Occipital lobe (tissue), 3 donors: ENCODE measurements at places on chromosomes 3 and 15.
A peak's percentile ranks its signal among the peaks of the same experiment; 100 is the strongest.

GRCh38 chr15:76253691-76254473 lies 57.4 kb downstream of the ETFA start:
- no peak for DNase-seq

DNA sequence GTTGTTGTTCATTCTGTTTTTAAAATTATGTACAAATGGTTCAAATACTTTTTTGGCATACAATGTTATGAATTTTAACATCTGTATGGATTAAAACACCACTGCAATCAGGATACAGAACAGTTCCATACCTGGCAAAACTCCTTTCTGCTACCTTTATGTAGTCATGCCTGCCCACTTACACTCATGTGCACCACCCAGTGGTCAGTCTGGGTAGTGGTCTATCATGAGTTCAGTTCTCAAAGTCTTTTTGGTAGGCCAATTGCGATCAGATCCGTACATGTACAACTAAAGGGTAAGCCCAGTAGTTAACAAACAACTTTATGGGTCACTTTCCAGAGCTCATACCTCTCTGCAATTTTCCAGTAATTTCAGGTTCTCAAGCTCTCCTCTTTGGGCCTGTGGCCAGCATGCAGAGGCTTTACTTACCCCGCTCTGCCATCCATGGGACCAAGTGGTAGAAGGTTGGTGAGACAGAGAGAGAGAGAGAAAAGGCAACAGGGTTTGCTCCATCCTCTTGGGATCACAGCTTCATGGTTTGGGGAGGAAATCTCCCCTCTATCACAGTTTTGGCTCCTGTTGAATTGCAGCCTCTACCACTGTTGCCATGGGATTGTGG lies 63.9 kb upstream of the FAM98B start:
- DNase-seq: no peak

GRCh38 chr15:72783004-72783639 lies 436 bp downstream of the ADPGK start:
- peak; percentile 54 for DNase-seq

DNA sequence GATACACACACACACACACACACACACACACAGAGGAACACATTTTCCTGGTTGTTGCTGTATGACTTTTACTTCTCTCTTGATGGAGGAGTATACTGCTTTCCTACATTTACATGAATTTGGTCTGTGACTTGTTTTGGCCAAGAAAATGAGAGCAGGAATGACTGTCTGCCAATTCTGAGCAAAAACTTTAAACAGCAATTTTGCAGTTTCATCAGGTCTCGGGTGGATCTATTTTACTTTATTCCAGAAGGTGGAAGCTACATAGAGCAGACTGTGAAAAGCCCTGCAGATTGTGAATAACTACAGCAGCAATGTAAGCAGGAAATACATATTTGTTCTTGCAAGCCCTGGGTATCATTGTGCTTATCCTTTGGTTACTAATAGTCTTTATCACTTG lies 1350.0 kb upstream of the EPHA6 start:
- DNase-seq: no peak

GRCh38 chr3:52552089-52552488 lies 15.7 kb downstream of the UQCC5 start:
- no peak for DNase-seq

- no peak for DNase-seq
Measured at GRCh38 chr3:1942781-1943180, 155.9 kb upstream of the CNTN4 start.

DNA sequence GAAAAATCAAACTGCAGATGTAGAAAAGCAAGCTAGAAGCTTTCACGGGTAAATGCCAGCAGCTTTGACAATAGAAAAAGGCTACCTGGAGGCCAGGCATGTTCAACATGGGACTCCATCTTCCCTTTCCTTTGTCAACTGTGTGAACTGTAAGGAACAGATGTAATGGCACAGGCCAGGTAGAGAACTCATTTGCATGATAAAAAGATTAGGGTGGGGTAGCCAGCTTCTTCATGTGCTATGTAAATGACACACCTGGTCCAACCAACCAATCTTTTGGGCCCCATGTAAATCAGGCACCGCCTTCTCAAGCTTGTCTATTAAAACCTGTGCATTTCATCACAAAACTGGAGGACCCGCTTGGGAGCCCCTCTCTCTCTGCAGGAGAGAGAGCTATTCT lies 686.5 kb upstream of the GOLIM4 start:
- no peak for DNase-seq

DNA sequence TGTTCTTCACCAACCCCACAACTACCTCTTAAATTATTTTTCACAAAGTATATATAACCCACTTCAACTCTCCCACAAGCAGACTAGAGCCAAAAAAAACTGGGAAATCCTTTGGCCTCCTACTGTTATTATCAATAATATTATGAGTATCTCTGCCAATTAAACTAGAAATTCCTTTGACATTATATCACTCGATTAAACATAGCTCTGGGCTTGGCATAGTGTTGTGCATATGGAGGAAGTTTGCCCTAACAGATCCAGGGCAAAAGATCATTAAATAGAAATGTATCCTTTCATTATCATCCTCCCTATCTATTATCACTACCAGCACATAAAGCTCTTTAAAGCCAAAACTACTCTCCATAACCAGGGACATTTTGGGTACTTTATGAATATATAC lies 74.9 kb downstream of the OSBPL10 start:
- DNase-seq: no peak

GRCh38 chr15:29018120-29018805 lies 132.5 kb downstream of the APBA2 start:
- no peak for DNase-seq

- no peak for DNase-seq
Measured at GRCh38 chr3:128174675-128175590, 21.7 kb downstream of the EEFSEC start.

- DNase-seq: no peak
Measured at GRCh38 chr15:70281811-70282307, 184.1 kb upstream of the TLE3 start.

DNA sequence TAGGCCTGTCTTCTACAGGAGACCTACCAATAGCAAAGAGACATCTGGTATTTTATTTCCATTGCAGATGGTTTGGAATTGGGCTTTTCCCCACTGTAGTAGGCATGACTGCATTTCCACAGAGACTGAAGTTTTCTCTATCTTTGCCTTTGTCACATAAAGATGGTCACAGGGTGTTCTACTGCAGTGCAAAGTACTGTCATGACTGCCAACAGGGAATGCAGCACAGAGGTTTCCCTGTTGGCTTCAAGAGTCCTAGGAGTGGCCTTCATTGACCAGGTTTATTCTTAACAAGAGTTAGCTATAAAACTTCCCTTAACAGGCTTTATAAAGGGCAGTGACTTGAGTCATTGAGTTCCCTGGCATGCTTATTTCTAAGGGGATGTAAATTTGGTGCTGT lies 36.8 kb upstream of the TM4SF4 start:
- DNase-seq: no peak

DNA sequence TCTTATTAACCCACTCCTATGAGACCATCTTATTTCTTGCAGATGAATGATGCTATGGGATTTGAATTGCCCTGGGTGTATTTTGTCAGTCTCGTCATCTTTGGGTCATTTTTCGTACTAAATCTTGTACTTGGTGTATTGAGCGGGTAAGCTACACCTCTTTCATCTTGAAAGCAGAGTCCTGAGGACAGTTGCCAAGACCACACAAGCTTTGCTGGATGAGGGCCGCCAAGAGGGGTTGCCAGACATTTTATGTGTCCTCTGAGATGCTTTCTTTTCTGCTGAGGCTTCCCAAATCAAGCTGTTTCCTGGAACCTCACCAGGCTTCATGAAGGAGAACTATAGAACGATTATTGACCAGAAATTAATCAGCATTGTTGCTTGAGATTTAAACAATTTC lies 173.2 kb downstream of the CHDH start:
- no peak for DNase-seq

DNA sequence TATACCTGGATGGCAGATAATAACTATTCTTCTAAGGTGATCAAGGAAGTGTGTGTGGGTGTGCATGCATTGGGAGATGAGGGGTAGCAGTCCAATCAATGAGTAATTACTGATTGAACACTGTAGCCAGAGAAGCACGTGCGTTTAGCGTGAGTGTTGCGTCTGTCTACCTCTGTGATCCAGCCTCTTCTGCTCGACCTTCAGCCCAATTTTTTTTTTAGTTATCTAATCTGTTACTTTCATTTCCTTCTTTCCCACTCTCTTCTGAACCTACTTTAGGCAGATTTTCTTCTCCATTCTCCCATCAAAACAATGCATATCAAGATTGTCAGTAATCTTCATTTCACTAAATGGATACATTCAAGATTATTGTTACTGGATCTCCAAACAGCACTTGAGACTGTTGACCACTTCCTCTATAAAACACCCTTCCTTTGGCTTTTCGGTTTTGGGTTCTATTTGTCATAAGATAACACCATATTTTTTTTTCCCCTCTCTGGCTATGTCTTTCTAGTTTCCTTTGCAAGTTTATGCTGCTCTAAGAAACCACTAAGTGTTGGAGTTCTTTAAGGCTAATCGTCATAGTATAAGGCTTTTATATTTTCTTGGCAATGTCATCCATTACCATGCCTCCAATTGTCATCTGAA lies 41.0 kb downstream of the MCTP2 start:
- DNase-seq: no peak

DNA sequence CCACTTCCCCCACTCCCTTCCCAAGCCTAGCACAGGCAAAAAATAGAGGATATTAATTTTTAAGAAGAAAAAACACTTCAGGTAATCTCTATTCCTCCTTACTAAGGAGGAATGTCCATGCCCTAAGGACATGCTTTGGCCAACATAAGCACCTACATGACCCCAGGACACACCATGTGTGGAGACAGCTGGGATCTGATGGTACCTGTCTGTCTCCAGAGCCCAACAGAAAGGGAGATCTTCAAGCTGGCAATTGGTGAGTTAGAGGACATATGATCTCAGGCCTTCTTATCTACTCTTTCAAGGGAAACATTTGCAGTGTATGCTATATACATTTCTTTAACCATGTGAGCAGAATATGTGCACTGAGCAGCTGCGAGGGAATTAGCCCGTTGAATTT lies 7.0 kb downstream of the TM4SF4 start:
- no peak for DNase-seq

DNA sequence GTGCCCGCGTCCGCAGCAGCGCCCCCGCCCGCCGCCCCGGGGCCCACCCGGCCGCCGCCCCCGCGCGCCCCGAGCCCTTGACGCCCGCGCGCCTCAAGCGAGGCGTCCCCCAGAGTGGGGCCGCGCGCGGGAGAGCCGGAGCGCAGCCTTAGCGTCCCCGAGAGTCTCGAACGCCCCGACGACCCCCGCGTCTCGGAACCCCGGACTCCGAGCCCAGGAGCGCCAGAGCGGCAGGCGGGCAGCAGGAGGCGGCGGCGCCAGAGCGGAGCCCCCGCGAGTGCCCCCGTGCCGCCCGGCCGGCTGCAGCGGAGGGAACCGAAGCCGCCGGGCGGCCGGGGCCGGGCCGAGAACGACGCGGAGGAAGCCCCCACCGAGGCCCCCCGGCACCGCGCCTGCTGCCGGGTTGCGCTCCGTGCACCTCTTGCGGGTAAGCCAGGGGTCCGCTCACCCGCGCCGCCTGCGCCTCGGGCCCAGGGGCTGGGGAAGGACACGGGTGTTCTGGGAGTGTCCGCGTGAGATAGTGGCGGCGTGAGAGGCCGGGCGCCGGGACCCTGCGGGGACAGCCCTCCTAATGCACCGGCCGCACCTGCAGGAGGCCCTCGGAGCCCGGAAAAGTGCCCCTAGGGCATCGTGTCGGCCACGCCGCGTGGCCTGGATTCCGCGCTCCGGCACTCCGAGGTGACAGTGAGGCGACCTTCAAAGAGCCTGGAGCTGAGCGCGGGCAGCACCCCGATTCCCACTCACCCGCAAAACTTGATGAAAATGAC lies 52.0 kb upstream of the ULK4 start:
- DNase-seq: no peak

DNA sequence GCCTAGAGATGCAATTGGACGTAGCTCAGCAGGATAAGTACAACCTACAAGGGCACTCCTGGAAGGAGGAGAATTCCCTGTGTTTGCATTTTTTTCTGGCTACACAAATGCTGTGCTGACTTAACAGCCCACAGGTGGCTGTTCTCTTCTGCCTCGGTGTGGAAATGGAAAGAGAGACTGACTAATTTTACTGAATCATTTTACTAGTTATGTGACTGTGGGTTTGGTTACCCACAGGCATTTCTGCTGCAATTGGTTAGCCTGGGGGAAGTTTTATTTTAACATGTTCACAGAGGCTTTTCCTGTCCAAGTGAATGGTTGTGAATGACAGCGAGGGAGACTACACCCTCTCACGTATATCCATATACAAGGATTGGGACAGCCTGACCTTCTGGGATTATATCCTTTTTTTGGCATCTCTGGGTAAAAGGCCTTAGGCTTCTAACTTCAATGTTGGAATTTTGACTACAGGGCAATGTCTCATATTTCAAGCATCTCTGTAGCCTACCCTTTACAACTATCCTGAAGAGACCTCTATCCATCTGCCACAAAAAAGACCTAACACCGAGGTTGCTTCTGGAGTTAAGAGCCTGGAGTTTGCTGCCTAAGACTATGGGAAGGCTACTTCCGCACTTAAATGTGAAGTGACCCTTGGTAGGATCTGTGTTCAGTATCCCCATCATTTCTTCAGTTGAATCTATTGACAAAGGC lies 67.2 kb upstream of the TP63 start:
- no peak for DNase-seq

DNA sequence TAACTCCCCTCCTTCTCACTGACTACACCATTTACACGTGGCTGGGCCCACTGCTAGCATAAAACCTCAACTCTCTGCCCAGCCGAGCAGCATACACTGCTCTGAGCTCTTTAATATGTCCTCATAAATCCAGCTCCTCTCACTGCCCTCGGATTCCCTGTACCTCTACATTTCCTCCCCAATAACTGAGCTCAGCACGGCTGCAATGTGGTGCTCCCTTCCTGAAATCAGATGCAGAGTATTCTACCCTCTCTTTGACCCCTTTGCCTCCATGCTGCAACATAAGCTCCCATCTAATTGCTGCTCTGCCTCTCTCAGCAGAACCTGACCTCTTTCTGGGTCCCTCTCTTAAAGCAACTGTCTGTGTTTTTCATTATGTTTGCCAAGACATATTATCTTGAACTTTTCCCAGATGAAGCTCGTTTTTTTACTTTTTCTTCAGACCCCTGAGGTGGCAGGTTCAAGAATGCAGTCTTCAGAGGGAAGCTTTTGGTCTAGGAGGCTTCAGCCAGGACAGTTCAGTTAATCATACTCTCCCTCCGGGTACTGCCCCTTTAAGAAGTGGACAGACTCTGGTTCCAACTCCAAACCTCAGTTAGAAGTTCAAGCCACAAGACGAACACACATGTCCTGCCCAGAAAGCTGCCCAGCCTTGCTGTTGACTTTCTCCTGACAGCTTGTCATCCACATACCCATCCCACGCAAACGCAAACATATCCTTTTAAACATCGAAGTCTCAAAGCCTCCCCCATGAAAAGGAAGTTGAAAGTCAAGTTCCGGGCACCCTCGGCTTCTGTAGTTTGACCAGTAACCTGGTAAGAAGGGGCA lies 81.1 kb upstream of the NEO1 start:
- no peak for DNase-seq

DNA sequence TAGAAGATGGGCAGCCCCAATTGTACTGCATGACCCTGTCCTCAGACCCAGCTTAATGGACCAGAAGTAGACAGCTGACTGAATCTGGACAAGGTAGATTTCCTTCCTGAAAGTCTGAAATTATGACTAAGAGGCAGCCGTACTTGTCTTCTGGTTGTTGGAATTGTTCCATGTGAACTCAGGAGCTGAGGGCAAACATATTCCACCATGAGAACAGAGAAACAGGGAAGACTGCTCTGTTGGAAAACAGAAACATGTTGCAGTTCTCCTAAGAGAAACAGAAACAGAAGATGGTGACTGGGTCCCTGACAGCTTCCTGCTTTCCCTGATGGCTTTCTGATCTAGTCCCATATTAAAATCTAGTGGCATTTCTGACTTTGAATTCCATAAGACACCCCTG lies 24.1 kb downstream of the POPDC2 start:
- no peak for DNase-seq
